Activated CD4-positive, alpha-beta memory T cell treated with anti-CD3 and anti-CD28 coated beads for 36 hours (primary cell): ENCODE measurements at places on chromosomes 6 and 20. TPM values are rescaled to one million over a fixed set of nuclear protein-coding genes. Genes with fewer than 3 reads are reported as not detected.

GRCh38 chr6:156886409-156886808 lies 109.2 kb downstream of the ARID1B start:
- DNase-seq, result no peak
- H3K36me3 ChIP-seq, result no peaks in the 10 kb centered on the region

The BPIFB1 gene
- total RNA-seq, result not detected

- H3K4me1 ChIP-seq, result peaks cover 33% of the 10 kb centered on the region
- no peak overlapping the region for H3K4me3 ChIP-seq
- no peak for DNase-seq
- H3K27ac ChIP-seq, result no peak overlapping the region
These were observed 9.3 kb upstream of the POU3F2 start for GRCh38 chr6:98824902-98825599.

The ENPP5 gene
- 0.10 TPM for total RNA-seq

- H3K4me1 ChIP-seq, result no peaks in the 10 kb centered on the region
- no peak overlapping the region for H3K4me3 ChIP-seq
- no peak for DNase-seq
- H3K27me3 ChIP-seq, result no peaks in the 10 kb centered on the region
- no peaks in the 10 kb centered on the region for H3K36me3 ChIP-seq
These were observed 459.5 kb downstream of the DHX35 start for GRCh38 chr20:39421571-39422105.

DNA sequence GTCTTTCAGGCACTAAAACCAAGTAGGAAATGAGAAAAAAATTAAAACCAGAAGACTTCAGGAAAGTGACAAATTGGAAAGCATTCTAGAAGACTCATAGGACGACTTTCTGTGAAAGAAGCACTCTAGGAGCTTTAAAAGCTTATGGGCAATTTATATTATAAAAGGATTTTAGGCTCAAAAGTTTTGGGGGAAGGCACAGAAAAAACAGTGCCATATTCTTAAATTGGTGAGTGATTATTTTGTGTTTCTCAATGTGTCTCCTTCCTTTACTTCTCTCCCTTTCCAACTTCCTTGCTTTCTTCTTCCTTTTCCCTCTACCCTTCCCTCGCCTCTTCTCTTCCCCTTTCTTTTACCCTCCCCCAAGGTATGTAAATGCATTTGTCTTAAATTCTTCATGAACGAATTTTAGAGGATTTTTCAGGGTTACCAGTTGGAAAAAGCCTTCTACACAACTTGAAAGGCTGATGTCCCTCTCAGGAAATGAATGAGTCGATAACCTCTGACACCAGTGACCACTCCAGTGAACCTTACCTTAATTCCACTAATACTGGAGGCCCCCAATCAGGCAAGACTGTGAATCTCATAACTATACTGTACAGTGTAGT lies 2.6 kb upstream of the LIN28B start:
- H3K4me3 ChIP-seq, result no peak overlapping the region
- H3K27me3 ChIP-seq, result peaks cover 60% of the 10 kb centered on the region
- peaks cover 14% of the 10 kb centered on the region for H3K4me1 ChIP-seq
- no peak overlapping the region for H3K27ac ChIP-seq

The LHFPL5 gene
- total RNA-seq, result not detected

DNA sequence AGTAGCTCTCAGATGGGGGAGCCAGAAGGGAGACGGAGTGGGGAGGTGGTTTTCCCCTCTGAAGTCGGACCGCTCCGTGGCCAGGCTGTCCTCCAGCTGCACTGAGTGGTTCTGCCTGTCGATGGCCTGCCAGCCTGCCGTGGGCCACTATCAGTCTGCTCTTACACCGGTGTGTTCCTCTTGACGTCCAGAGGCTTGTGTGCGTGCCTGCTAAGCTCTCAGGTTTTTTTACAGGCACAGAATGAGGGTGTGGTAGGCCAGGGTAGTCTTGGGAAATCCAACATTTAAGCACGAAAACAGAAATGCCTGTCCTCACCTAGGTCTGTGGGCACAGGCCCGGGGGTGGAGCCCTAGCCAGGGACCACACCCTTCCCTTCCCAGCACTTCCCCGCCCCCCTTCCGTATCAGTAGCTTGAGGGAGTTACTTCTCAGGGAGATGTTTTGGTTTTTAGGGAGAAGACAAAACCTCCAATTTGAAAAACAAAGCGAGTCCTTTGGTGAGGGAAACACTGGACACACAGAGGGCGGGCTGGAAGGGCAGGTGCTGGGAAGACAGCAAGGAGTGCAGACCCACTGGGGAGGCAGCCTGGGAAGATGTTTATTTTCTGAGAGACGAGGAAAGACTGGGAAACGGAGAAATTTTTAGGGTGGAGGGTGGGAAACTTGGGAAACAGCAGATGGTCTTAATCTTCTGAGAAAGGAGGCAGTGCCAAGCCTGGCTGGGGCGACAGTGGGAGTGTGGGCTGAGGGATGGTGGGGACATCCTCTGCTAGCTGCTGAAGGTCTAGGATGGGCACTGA lies 106.5 kb downstream of the LY86 start:
- no peak overlapping the region for H3K27ac ChIP-seq
- peaks cover 13% of the 10 kb centered on the region for H3K27me3 ChIP-seq
- H3K4me1 ChIP-seq, result no peaks in the 10 kb centered on the region
- H3K36me3 ChIP-seq, result no peaks in the 10 kb centered on the region
- no peak for DNase-seq

The TBCC gene
- total RNA-seq, result 17.3 TPM
